ENCODE measurements at places on chromosomes 7 and 10. TPM values are rescaled to one million over a fixed set of nuclear protein-coding genes. Genes with fewer than 3 reads are reported as not detected.

DNA sequence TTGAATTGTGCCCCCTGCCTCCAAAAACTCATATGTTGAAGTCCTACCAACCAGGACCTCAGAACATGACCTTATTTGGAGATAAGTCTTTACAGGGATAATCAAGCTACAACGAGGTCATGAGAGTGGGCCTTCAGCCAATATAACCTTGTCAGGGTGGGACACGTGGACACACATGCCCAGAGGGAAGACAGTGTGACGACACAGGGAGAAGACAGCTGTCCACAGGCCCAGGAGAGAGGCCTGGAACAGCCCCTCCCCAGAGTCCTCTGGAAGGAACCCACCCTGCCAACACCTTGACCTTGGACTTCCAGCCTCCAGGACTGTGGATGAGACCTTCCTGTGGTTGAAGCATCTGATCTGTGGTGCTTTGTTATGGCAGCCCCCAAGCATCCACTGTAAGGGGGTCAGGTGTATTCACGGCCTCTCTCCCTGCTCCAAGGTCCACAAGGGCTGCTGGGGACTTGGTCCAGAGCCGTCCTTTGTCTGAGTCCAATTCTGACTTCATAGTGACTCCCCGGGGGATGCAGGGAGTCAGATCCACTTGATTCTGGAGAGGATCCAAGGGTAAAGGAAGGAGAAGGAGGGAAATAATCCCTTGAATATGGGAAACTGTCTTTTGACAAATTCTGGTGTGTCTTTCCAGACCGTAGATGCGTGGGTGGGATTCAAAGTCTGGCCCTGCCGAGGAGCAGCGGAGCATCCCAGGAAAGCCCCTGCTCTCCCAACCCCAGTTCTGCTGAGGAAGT is 7.0 kb downstream of the CALML3 start:
- H3K4me3 ChIP-seq = no peak overlapping the region
- H3K4me1 ChIP-seq = no peaks in the 10 kb centered on the region
- no peak overlapping the region for H3K27ac ChIP-seq
- no peaks in the 10 kb centered on the region for H3K36me3 ChIP-seq
- DNase-seq = no peak

- no peak overlapping the region for H3K27ac ChIP-seq
- H3K4me1 ChIP-seq = no peaks in the 10 kb centered on the region
- no peaks in the 10 kb centered on the region for H3K36me3 ChIP-seq
- no peak overlapping the region for H3K4me3 ChIP-seq
- DNase-seq = no peak
These were observed 1083.1 kb downstream of the KCNMA1 start for GRCh38 chr10:76554478-76554877.

- H3K4me1 ChIP-seq = no peaks in the 10 kb centered on the region
- H3K36me3 ChIP-seq = no peaks in the 10 kb centered on the region
- no peak overlapping the region for H3K4me3 ChIP-seq
- no peak for DNase-seq
- no peaks in the 10 kb centered on the region for H3K27me3 ChIP-seq
These were observed 153.2 kb downstream of the NEBL start for GRCh38 chr10:20743942-20744341.

DNA sequence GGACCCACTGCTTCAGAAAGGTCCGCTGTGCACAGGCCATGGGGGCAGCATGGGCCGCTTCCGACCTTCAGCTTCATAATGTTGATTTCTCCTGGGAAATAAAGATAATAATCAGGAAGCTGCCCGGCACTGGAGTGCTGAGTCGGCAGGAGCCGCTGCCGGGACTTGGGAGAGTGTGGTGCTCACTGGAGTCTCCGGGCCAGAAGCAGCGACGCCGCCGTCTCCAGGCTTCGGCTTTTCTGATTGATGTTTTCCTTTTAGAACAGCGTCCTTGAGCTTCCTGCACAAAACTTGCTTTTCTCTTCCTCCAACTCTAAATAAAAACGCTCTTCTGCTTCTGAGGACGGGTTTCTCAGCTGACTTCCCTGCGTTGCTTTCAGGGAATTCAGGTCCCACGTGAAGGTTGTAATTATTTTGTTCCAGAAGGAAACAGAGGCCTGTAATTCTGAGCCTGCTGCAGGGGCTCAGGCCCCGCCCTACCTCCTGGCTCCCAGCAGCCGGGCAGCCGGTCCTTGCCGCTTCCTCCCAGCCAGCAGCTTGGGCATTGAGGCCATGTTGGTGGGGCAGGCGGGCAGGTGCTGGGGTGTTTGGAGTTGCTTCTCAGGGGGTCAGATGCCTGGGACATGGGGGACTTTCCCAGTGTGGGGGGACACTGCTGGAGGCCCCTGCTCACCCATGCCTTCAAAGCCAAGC is 14.7 kb downstream of the PWWP2B start:
- no peak for DNase-seq
- no peaks in the 10 kb centered on the region for H3K36me3 ChIP-seq
- H3K27ac ChIP-seq = no peak overlapping the region
- no peak overlapping the region for H3K4me3 ChIP-seq
- H3K4me1 ChIP-seq = no peaks in the 10 kb centered on the region

The HMX2 gene
- total RNA-seq = not detected

DNA sequence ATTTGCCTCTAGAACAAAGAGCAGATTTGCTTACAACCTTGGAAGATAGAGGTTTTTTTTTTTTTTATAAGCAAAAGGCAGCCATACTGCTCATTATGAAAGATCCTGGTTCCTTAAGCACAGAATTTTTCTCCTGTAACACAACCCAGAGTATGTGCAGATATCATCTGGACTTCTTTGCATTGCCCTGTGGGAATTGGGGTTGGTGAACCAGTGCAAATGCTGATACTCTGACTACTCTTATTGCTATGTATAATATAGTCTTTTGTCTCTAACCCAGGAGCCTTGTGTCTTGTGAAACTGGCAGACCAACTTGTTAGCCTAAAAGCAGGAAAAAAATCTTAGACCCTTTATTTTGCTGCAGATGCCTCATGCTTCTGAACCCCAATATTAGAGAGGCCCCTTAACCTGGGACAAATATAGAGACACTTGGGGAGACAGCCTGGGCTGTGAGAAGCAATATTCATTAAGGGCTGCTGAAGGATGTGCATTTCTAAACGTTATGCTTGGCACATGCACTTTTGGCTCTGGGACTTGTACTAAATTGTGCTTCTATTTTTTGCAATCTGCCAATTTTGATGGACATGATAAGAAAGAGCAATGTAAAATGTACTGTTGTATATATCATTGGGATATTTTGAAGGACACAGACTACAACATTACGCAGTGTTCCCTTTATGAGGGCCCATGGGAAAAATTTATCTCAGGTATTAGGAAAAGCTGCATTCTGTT is 78.9 kb downstream of the ANLN start:
- H3K4me3 ChIP-seq = no peak overlapping the region
- DNase-seq = no peak
- H3K4me1 ChIP-seq = peaks cover 4% of the 10 kb centered on the region

DNA sequence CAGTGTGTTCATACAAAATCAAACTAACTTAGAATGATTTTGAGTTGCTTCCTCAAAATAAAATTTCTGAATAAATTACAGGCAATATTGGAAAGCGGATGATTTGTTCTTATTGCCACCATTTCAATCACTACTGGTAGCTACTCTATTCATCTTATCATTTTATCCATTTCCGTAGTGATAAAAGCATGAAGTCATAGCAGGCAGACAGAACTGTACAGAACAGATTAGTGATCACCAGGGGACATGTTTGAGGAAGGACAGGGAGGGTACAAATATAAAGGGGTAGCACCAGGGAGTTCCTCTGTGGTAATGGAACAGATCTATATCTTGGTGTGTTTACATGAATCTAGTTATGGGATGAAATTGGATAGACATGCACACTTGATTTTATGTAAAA is 138.5 kb downstream of the WNT2 start:
- H3K27ac ChIP-seq = no peak overlapping the region
- no peak overlapping the region for H3K4me3 ChIP-seq
- H3K4me1 ChIP-seq = peaks cover 8% of the 10 kb centered on the region

GRCh38 chr10:109665321-109665720 is 258.0 kb downstream of the XPNPEP1 start:
- no peak overlapping the region for H3K27ac ChIP-seq
- H3K36me3 ChIP-seq = no peaks in the 10 kb centered on the region
- no peak overlapping the region for H3K4me3 ChIP-seq
- no peaks in the 10 kb centered on the region for H3K4me1 ChIP-seq

DNA sequence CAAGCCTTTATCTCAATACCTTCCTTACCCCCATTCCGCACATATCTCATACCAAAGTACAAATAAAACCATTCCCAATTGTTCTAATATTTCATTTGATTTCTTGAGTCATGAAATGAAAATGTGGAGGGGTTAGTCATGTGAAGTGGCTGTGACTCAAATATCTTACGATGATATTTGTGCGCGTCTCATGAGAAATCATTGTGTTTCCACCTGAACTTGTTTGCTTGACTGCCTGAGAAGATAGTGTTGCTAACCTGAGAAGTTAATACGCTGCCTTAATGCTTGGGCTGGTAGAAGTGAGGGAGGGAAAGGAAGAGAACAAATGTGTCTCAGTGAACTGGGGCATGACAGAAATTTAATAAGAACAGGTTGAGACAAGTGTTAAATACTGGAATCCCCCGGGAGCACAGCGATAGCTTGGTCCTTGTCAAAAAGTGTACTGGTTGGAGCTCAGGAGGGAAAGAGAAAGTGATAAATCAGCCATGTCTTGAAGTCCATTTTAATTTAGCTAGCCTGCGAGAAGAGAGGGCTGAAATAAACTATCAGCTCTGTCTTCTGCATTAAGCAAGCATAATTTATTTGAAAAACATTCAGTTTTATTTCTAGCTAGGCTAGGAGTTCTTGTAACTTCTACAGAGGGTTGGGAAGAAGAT is 7.2 kb upstream of the EPHA1 start:
- peaks cover 26% of the 10 kb centered on the region for H3K27me3 ChIP-seq
- H3K27ac ChIP-seq = no peak overlapping the region
- H3K4me1 ChIP-seq = no peaks in the 10 kb centered on the region
- no peak overlapping the region for H3K4me3 ChIP-seq
- DNase-seq = no peak
